ENCODE measurements at places on chromosomes 1 and 21.

DNA sequence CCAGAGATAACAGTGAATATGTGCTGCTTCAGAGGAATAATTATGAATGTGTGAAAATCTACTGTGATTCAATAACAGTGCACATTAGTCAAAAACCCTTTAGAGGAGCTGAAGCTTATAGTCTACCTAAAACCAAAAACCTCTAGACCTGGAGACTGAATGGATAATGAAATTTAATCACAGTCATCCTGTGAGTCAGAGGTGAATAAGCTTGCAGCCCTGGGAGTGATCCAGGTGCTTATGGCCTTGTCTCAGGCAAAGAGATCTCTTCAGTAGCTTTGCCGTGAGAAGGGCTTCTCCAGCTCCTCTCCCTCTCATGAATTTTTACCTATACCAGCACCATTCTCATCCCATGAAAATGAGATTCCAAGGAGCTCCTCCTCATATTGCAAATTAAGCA, 81.3 kb upstream of the RGS4 start:
- no peak for DNase-seq

DNA sequence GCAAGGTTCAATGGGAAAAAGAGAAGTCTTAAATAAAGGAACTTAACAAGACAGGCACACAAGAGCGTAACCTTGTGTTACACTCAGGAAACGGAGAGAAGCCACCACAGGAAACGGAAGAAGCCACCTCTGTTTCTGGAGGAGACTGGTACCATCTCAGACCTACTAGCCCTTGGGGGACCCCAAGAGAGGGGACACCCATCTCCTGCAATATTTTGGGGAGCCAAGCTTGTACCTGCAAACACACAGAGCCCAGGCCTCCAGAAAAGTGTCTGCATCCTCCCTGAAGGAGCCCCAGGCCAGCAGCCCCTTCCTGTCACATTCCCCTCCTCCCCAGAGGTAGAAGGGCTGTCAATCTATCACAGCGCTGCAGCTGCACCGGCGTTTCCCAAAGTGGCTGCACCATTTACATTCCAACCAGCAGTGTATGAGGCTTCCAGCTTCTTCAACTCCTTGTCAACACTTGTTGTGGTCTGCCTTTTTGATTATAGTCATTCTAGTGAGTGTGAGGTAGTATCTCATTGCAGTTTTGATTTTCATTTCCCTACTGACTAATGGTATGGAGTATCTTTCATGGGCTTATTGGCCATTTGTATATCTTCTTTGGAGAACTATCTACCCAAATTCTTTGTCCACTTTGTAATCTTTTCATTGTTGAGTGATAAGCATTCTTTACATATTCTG, 23.0 kb upstream of the PADI1 start:
- DNase-seq = no peak

GRCh38 chr1:6584126-6585080, 4.6 kb downstream of the ZBTB48 start:
- DNase-seq = no peak

DNA sequence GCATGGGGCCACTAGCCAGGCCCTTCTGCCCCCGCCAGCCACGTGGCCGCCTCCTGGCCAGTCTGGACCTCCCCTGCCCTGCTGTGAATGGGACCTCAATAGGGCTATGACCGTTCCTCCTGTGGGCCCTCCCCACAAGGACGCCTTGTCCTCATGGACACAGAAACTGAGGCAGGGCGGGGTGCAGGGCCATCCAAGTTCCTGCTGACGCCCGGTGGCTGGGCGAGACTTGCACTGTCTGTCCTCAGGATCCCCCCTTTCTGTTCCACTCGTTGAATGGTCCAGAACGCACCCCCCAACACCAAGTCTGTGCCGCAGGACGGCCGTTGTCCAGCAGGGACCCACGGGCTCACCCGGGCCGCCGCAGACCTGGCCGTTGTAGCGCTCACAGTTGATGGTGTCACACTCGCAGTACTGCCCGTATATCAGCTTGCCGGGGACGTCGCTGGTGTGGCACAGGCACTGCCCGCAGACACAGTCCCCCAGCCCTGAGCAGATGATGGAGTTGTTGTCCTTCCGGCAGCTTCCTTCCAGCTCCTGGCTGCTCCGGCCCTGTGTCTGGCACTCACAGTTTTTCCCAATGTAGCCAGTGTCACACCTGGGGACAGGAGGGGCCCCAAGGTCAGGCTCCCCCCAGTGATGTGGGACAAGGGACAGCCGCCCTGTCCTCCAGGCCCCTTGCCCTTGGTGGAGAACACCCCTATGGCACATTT, 16.3 kb upstream of the PTTG1IP start:
- DNase-seq = no peak

GRCh38 chr1:45093334-45093733, 81.3 kb downstream of the UROD start:
- no peak for DNase-seq

- DNase-seq = no peak
Measured at GRCh38 chr1:109398343-109399225, 866 bp upstream of the SORT1 start.

DNA sequence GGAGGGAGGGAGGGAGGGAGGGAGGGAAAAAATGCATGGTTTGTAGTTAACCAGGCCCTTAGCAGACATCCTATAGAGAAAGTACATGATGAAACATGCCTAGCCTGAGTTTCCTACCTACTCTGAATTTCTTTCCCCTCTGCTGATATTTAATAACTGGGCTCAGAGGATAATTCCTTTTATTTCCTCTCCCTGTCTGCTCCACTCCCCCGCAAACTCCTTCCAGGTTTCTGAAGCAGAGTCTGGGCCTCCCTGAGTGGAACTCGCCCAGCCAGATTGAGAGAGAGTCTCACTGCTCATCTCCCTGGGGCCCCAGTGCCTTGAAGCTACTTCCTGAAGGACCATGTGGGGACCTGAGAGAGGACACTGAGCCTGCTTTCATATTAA, 111.9 kb upstream of the SLC44A3 start:
- DNase-seq = no peak

- no peak for DNase-seq
Measured at GRCh38 chr21:41326414-41327080, 9.9 kb downstream of the FAM3B start.

GRCh38 chr1:56434740-56435139, 144.6 kb downstream of the PLPP3 start:
- no peak for DNase-seq

- DNase-seq = no peak
Measured at GRCh38 chr1:155913969-155914757, 3.0 kb upstream of the RIT1 start.

DNA sequence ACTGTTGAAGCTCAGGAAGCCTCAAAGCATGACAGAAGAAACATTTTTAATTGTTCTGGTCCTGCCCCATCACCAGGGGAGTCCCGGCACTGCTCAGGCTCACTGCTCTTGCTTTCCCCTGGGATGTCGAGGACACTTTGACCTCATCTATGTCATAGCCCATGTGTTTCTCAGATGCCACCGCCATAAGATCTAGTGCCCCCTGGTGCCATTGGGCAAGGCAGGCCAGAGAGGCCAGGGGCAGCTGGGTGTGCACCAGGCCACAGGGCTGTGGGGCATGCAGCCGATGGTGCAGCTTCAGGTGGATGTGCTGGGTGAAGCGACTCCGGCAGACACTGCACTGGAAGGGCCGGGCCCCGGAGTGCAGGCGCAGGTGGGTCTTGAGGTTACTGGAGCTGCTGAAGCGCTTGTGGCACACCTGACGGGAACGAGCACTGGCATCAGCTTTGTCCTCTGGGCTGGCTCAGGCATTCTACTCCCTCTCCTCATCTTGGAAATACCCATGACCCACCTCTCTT, 7.7 kb upstream of the CRYBG2 start:
- no peak for DNase-seq

DNA sequence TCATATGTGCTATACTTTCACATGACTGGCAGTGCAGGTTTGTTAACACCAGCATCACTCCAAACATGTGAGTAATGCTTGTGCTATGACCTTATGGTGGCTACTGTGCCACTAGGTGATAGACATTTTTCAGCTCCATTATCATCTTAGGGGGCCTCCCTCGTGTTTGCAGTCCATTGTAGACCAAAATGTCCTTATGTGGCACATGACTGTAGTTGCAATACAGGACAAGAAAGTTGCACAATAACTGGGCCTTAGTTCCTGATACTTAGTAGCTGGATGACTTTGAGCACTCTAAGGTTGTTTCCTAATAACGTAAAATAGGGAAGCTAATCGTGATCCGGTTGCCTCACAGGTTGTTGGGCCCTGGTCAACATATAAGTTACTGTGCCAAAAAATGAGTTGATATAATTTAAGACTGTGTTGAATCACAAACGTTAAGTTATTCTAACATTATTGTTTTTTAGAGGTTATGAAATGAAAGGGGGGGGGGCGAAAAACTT, 511 bp upstream of the SNX27 start:
- no peak for DNase-seq

DNA sequence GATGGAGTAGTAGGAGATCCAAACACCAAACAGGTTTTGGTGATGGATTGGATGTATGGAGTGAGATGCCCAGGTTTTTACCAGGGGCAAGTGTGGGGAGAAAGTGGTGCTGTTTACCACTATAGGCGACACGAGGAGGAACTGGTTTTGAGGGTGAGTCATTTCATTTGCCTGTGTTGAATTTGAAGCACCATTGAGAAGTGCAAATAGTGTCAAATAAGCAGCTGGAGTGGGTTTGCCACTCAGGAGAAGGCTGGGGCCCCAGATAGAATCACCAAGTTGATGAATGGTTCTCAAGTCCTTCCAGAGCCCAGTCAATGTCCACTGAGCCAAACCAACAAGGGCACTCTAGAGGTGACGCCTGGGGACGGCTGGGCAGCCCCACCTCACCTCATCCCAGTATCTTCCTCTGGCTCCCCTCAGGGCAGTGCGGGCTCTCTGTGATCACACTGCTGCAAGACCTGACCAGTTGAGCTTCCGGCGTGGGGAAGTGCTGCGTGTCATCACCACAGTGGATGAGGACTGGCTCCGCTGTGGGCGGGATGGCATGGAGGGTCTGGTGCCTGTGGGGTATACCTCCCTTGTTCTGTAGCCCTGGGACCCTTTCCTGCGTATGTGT, 9.4 kb downstream of the RUSC1 start:
- no peak for DNase-seq

DNA sequence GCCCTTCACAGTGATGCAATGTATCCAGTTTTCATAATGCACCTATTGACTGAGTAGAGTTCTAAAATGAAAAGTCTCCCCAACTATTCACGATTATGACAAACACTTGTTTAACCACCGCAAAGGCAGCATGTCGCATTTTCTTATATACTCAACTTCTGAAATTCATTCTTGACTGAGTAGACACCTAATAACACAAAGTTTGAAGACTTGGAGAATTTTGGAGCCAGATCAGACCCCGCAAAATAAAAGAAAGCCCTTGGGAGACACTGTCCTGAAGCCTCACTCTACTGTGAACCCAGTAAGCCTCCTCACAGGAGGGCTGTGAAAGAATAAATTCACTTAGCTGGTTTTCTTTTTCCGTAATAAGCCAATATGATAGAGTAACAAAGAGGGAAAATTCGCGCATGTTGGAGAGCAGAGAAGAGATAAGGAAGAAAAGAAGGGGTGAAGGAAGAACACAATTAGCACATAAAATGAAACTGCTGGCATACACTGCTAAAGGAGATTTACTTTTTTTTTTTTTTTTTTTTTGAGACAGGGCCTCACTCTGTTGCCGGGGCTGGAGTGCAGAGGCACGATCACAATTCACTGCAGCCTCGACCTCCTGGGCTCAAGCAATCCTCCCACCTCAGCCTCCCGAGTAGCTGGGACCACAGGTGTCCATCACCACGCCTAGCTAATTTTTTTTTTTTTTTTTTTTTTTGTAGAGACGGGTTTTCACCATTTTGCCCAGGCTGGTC, 492 bp upstream of the COLGALT2 start:
- DNase-seq = no peak

GRCh38 chr21:46188226-46189212, 4.3 kb upstream of the SPATC1L start:
- no peak for DNase-seq

DNA sequence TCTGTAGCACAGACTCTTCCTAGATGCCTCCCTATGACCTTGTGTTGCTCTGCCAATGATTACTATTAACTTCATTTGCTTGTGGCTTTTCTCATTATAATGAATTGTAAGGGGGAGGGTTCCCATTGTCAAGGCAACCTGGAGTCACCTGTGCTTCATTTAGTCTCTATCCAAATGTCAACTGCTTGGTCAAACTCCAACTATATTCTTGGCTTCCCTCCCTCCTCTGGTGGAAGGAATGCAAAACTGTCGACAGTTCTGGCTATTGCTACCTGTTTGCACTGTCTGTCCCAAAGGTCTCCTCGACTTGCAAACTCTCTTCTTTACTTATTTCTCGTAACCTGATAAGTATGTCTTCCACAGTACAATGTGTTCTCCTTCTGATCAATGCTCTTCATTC, 100.3 kb downstream of the CACNA1E start:
- no peak for DNase-seq
